Esophagus squamous epithelium (tissue), 5 donors: ENCODE measurements at places on chromosomes 11 and 22. TPM values are rescaled to one million over a fixed set of nuclear protein-coding genes. Genes with fewer than 3 reads are reported as not detected.

- DNase-seq = no peak
Observed at GRCh38 chr11:8267831-8268529, 4.3 kb upstream of the LMO1 start.

DNA sequence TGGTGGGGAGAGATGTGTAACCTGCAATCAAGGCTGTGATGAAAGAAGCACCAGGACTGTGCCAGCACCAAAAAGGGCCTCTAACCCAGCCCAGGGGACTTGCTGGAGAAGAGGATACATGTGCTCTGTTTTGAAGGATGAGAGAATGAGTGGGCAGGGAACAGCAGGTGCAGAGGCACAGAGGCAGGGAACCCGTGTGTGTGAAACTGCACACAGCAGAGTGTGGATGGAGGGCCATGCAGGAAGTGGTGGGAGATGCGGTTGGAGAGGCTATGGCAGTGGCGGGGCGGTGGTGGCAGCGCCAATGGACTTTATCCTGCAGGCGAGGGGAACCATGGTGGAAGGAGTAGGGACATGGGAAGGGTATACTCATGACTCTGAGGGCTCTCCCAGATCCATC, 25.2 kb upstream of the LRRC32 start:
- DNase-seq = no peak

- DNase-seq = peak; percentile 65
Observed at GRCh38 chr11:64284048-64284961, at the start of gene BAD. TSS of gene BAD (minus strand) at chr11:64284665. CDS start at chr11:64284368, 297 bp downstream.

GRCh38 chr22:30637701-30638114, 2.1 kb downstream of the SLC35E4 start:
- DNase-seq = no peak

GRCh38 chr11:24391167-24391566, 105.7 kb upstream of the LUZP2 start:
- DNase-seq = no peak

The FREY1 gene
- not detected for total RNA-seq

The PLAAT4 gene
- 3.9 TPM for total RNA-seq

The OR1S2 gene
- not detected for total RNA-seq
